ENCODE measurements at places on chromosomes 1 and 21. TPM values are rescaled to one million over a fixed set of nuclear protein-coding genes. Genes with fewer than 3 reads are reported as not detected.

The BTBD8 gene
- 2.8 TPM for total RNA-seq

The SERBP1 gene
- total RNA-seq: 220 TPM

The C2CD4D gene
- total RNA-seq: 0.55 TPM

The TBX19 gene
- 1.6 TPM for total RNA-seq

The PFKFB2 gene
- 4.7 TPM for total RNA-seq

The NEGR1 gene
- total RNA-seq: not detected

The B3GALNT2 gene
- 12.0 TPM for total RNA-seq

The LRRN2 gene
- not detected for total RNA-seq

The MAP1LC3C gene
- not detected for total RNA-seq

The ERI3 gene
- 23.2 TPM for total RNA-seq

The DOCK7 gene
- total RNA-seq: 6.5 TPM
